KBM-7 (cell line): ENCODE measurements at places on chromosomes 16 and 17.

GRCh38 chr16:74035816-74036215 lies 260.8 kb upstream of the PSMD7 start:
- peak; percentile 36 for DNase-seq

- no peak for DNase-seq
Measured at GRCh38 chr16:11554053-11554452, 32.7 kb downstream of the LITAF start.

GRCh38 chr17:31584438-31585279 lies 193.2 kb downstream of the RAB11FIP4 start:
- peak; percentile 48 for DNase-seq

- DNase-seq = peak; percentile 81
Measured at GRCh38 chr17:17823433-17824118, 13.2 kb downstream of the SREBF1 start.

- DNase-seq = peak; percentile 78
Measured at GRCh38 chr17:80866050-80866793, 125.4 kb upstream of the CHMP6 start.

- DNase-seq = no peak
Measured at GRCh38 chr16:88768071-88768783, 16.8 kb downstream of the PIEZO1 start.

- no peak for DNase-seq
Measured at GRCh38 chr17:65220732-65221131, 83.6 kb downstream of the RGS9 start.

- DNase-seq = no peak
Measured at GRCh38 chr16:24954137-24954536, 61.0 kb downstream of the ARHGAP17 start.

DNA sequence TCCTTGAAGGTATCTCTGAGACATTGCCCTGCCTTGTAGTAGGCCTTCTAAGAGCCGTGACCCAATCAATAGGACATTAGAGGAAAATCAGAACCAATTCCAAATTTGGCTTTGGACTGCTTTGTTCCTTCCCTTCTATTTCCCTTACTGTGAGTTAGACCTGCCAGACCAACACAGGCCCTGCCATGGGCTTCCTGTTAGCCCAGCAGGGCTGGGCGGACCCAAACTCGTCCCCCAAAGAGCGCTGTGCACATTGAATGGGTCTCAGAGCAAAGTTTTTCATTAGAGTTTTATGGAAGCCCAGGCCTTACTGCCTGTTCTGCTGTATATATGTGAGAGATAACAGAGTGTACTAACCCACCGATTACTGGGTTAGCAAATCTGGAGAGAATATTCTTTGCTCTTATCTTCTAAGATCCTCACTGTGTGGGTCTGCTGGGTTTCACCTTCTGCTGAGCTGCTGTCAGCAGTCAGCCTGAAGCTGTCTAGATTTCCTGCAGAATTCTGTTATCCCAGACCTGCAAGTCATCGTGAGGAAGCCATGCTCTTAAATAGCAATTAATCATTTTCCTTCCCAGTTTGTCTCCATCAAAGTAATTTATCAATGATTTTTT lies 5.7 kb downstream of the ARHGAP44 start:
- no peak for DNase-seq

DNA sequence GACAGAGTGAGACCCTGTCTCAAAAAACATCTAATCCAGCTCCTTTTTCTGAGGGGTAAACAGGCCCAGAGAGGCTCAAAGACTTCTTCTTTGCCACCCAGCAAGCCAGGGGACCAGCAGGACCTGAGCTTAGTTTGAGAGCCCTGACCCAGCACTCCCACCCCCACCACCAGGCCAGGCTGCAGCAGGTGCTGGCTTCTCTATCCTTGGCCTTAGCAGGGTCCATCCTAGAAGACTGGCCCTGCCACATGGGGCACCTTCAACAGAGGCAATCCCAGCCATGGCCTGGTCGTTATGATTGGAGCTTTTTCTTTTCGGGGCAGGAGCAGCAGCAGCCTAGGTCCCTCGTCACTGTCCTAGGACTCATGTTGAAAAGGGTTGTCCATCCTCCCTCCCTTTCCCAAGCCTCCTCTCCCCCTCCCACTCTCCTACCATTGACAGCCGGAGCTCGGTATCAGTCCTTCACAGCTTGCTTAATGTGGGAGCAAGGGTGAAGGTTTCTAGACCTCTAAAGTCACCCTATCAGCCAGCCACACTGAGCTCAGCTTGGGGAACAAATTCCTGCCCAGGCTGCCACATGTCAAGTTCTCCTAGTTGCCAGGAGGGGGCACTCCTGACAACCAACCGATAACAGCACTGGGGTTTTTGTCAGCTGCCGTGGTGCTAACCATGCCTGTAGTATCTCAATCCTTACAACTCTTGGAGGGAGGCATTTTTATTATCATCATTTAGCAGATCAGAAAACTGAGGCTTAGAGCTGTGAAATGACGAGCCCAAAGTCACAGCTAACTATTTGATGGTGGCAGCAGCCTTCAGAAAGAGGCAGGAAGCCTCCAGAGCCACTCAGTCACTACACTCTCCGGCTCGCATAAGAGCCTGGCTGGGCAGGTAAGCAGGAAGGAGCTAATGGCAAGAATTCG lies 11.2 kb downstream of the MRPL27 start:
- DNase-seq = peak; percentile 79

GRCh38 chr17:73430848-73431247 lies 119.0 kb upstream of the CDC42EP4 start:
- peak; percentile 22 for DNase-seq

GRCh38 chr17:67238991-67239390 lies 6.0 kb downstream of the HELZ start:
- no peak for DNase-seq

DNA sequence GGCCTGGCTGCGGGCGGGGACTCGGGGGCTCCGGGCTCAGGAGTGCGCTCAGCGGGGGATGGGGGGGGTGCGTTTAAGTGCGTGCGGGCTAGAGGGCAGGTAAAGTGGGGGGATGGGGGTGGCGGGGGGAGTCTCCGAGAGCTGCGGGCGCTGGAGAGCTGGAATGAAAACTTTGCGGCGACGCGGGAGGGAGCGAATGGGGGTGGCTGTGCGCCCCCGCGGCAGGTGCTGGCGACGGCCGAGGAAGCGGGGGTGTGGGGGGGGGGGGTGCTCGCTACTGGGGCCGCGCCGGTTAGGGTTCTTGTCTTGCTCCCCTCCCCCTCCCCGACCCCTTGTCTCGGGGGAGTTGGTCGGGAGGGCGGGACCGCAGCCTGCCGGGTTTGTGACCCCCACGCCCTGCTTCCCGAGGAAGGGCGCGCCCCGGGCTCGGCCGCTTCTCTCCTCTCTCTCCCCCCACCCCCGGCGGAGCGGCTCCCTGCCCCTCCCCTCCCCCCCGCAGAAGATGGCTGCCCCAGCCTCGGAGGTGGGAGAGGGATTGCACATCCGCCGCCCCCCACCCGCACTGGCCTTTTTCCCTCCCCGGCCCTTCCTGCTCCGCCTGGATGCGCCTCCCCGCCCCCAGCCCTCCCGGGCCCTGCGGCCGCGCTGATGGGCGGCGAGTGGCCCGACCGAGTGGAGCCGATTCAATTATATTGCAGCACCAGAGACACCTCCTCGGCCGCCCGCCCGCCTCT lies 649 bp downstream of the GSE1 start:
- DNase-seq = peak; percentile 68

DNA sequence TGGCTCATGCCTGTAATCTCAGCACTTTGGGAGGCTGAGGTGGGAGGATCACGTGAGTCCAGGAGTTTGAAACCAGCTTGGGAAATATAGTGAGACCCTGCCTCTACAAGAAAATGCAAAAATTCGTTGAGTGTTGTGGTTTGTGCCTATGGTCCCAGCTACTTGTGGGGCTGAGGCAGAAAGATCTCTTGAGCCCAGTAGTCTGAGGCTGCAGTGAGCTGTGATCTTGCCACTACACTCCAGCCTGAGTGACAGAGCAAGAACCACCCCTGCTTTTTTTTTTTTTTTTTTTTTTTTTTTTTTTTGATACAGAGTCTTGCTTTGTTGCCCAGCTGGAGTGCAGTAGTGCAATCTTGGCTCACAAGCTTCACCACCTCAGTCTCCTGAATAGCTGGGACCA lies 34.0 kb downstream of the ITGB3 start:
- no peak for DNase-seq

DNA sequence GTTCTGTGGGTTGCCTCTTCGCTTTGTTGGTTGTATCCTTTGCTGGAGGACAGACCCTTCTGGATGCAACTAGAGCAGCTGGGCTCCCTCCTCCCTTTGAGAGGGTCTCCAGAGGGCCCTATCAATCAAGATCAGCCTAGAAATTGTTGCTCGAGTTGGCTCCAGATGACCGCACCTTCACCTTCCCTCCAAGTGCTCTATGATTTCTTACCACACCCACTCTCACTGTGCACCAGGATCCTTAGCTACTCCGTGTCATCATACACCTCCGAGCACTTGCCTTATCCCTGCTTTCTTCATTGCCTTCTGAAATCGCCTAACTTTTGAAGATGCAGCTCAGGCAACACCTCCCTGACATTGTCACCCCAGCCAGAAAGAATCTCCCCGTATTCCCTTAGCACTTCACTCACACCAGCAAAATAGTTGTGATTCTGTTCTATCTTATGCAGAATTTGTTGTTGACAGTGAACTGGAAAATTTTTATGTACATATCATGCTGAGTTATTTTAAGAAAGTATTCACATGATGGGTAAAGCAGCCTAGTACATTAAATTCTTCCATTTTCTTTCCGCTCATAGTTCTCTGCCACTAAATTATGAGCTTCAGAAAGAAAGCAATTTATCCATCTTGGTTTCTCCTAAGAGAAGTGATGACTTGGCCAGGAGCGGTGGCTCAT lies 52.9 kb downstream of the ABAT start:
- no peak for DNase-seq

- no peak for DNase-seq
Measured at GRCh38 chr16:79928142-79928873, 327.8 kb upstream of the MAF start.

- DNase-seq = no peak
Measured at GRCh38 chr17:5284681-5285080, 2.6 kb downstream of the RABEP1 start.

GRCh38 chr16:81467815-81468214 lies 23.2 kb downstream of the CMIP start:
- DNase-seq = no peak

DNA sequence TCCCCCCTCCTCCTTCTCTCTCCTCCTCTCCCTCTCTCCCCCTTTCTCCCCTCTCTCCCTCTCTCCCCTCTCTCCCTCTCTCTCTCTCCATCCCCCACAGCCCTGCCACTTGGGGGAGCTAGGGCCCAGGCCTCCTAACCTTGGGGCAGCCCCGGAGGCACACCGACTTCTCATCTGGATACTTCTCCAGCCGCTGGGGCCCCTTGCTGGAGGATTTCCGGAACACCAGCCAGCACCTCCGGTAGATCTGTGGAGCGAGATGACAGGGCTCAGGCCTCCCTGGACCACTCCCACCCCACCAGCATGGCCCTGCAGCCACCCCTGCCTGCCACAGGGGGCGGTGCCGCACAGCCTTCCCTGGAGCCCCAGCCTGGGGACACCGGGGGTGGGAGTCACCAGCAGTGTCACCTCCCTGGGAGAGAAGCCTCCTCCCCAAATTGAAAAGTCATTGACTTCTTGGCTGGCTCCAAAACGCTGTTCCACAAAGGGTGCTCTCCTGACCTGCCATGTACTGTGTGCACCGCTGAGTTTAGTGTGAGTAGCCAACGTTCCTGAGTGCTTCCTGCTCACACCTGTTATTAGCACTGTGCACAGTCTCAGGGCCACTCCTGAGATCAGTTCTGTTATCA lies 10.5 kb downstream of the DOK4 start:
- DNase-seq = peak; percentile 95

DNA sequence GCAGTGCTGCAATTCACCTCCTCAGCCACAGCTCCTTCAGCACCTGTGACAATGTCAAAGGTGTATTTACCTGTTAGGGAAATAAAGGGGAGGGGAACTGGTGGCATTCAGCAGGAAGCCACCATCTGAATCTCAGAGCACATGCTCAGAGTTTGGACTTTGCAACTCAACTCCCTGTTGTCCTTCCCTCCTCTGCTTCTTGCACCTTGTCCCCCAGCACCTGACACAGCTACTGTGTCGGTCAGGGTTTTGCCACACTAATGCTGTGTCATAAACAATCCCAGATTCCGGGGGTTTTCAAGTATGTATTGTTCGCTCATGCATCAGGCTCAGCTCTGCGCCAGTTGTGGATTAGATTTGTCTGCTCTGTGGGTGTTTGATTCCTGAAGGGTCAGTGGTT lies 43.7 kb downstream of the HSBP1 start:
- no peak for DNase-seq

- DNase-seq = no peak
Measured at GRCh38 chr17:34756637-34757021, 177.2 kb downstream of the TMEM132E start.

DNA sequence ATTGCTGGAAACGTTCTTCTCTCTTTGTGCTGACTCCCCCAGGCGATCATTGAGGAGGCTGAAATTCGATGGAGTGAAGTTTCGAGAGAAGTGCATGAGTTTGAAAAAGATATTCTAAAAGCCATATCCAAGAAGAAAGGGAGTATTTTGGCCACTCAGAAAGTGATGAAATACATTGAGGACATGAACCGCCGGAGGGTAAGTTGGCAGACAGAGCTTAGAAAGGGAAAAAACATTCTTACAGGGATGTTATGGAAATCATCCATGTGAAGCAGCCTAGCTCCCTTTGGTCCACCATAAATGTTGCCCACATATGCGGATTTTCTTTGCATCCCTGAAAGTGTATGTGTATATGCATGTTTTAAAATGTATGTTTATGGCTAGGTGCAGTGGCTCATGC lies 36.5 kb downstream of the PRSS54 start:
- no peak for DNase-seq

GRCh38 chr16:59327894-59328293 lies 593.8 kb upstream of the GOT2 start:
- DNase-seq = no peak

GRCh38 chr17:38745545-38745944 lies 2.6 kb downstream of the PCGF2 start:
- DNase-seq = peak; percentile 31

- DNase-seq = no peak
Measured at GRCh38 chr17:233473-233941, 52.1 kb upstream of the DOC2B start.

DNA sequence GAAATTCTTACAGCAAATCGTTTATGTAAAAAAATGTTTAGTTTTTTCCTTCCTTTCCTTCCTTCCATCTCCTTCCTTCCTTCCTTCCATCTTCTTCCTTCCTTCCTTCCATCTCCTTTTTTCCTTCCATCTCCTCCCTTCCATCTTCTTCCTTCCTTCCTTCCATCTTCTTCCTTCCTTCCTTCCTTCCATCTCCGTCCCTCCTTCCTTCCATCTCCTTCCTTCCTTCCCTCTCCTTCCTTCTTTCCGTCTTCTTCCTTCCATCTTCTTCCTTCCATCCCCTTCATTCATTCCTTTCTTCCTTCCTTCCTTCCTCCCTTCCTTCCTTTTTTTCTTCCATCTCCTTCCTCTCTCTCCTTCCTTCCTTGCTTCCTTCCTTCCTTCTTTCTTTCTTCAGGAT lies 22.7 kb downstream of the MYOCD start:
- DNase-seq = no peak

GRCh38 chr17:21286066-21286770 lies 1.7 kb downstream of the MAP2K3 start:
- peak; percentile 77 for DNase-seq

GRCh38 chr16:85206472-85207356 lies 94.4 kb upstream of the CIBAR2 start:
- DNase-seq = no peak
